ENCODE measurements at places on chromosomes 16 and 17.

GRCh38 chr17:47265983-47266541 lies 12.4 kb downstream of the ITGB3 start:
- DNase-seq: peak; percentile 25

- DNase-seq: no peak
These were observed 13.3 kb downstream of the WFIKKN2 start for GRCh38 chr17:50848711-50849110.

- DNase-seq: no peak
These were observed 21.5 kb upstream of the TMEM92 start for GRCh38 chr17:50252781-50253180.

- DNase-seq: no peak
These were observed 76.9 kb upstream of the GNG13 start for GRCh38 chr16:877242-878071.

GRCh38 chr16:67713647-67714273 lies 5.4 kb downstream of the GFOD2 start:
- DNase-seq: no peak

DNA sequence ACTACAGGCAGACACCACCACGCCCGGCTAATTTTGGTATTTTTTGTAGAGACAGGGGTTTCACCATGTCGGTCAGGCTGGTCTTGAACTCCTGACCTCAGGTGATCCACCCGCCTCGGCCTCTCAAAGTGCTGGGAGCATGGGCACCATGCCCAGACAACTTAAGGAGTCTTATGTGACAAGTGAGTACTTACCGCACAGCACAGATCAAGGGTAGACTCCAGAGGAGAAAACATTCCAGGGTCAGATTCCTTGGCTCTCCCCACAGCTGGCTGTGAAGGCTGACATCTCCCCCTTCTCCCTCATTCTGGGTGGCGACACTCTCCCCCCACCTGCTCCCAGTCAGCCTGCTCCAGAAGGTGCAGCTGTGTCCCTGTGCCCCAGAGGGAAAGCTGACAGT lies 10.6 kb downstream of the ZSCAN10 start:
- DNase-seq: no peak

DNA sequence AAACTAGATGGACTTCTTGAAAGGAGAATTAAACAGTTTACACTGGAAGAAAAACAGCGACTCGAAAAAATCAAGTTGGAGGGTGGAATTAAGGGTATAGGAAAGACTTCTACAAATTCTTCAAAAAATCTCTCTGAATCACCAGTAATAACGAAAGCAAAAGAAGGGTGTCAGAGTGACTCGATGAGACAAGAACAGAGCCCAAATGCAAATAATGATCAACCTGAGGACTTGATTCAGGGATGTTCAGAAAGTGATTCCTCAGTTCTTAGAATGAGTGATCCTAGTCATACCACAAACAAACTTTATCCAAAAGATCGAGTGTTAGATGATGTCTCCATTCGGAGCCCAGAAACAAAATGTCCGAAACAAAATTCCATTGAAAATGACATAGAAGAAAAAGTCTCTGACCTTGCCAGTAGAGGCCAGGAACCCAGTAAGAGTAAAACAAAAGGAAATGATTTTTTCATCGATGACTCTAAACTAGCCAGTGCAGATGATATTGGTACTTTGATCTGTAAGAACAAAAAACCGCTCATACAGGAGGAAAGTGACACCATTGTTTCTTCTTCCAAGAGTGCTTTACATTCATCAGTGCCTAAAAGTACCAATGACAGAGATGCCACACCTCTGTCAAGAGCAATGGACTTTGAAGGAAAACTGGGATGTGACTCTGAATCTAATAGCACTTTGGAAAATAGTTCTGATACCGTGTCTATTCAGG lies 85.0 kb downstream of the C17orf58 start:
- no peak for DNase-seq

DNA sequence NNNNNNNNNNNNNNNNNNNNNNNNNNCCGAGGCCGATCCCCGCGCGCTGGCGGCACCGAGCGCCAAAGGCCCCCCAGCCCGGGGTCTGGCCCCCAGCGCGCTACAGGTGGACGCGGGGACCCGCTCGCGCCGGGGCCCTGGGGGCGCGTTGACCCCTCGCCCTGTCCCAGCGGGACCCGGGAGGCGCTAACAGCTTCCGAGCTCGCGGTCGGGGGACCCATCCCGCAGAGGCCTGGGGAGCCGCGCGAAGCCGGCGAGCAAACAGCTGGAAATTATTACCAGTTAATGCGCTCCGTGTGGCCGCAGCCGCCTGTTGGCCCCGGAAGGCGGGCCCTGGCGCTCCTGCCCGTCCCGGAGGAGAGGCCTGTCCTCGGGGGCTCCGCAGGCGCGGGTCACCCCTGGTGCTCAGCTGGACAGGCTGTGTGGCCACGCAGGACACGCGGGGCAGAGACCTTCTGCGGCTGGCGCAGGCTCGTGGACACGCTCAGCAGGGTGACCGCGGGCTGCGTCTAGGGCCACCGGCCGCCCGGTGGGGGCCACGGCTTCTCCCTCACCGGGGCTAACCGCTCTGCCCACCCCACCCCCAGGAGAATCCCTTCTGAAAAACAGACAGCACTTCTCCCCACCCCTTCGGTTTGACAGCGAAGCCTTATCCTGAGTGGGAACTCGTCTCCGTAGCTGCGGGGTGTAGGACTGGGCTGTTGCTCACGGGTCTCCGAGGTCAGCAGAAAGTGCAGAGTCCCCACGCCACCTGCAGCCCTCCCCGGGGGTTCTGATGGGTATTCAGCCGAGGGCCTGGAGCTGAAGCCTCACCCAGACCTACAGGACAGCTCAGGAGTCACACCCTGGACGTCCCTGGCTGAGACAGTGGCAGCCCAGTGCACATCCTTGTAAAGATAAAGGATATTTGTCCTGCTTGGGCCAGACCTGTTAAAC lies 138.7 kb upstream of the RPH3AL start:
- peak; percentile 59 for DNase-seq

GRCh38 chr16:58044266-58045019 lies 18.9 kb downstream of the MMP15 start:
- DNase-seq: no peak

- no peak for DNase-seq
These were observed 18.1 kb upstream of the ABCA8 start for GRCh38 chr17:68973098-68973846.

- no peak for DNase-seq
These were observed 98.8 kb downstream of the CDYL2 start for GRCh38 chr16:80705596-80705995.

DNA sequence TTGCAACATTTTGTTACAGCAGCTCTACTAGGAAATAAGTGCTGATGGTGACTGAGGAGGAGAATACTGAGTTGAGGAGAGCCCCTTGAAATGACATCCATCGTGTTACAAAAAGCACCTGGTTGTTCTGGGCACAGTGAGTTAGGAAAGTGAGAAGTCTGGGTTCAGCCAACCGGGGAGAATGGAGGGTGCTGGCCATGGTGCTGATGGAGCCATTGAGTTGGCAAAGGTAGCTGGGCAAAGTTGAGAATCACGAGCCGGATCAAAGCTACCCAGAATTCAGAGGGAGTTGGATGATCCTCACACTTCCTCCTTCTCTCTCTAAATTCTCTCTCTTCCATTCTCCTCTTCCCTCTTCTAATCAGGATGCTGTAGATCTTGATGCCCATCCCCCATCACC lies 35.0 kb upstream of the ASIC2 start:
- no peak for DNase-seq

- DNase-seq: no peak
These were observed 8.9 kb downstream of the ZNF597 start for GRCh38 chr16:3434373-3434772.

- DNase-seq: peak; percentile 75
These were observed 30.2 kb upstream of the FAAP100 start for GRCh38 chr17:81582341-81582740.

- DNase-seq: no peak
These were observed 53.1 kb downstream of the MRC2 start for GRCh38 chr17:62680541-62681052.

GRCh38 chr17:78939615-78940014 lies 14.4 kb upstream of the TIMP2 start:
- no peak for DNase-seq

DNA sequence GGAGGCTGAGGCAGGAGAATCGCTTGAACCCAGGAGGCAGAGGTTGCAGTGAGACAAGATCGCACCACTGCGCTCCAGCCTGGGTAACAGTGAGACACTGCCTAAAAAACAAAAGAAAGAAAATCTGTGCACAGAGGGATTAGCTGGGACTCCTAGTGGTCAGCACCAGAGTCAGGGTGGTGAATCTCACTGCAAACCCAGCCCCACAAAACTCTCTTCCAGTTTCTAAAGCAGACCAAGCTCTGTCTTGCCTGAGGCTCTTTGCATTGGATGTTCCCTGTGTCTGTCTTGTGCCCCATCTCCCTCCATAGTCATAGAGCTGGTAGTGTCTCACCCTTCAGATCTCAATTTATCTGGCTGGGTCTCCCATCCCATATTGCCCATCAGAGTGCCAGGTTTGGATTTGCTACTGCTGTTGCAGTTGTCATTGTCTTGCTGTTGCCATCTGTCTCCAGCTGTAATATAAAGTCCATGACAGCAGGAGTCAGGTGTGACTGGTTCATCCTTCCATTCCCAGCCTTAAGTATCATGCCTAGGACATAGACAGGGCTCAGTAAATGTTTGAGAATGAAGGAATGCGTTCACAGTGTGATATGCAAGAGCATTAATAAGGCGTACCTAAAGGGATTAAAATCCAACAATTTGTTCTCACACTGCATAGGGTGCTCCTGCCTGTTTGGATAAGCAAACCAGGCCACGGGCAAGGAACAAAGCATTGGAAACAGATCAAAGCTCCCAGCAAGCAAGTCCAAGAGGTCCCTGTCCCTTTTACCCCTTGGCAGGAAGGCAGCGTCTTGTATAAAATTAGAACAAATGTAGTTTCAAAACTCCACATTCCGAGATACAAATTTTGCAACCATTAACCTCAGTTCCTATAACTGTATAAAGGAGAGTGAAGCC lies 614.6 kb upstream of the CDH5 start:
- DNase-seq: no peak

- peak; percentile 70 for DNase-seq
These were observed at the start of gene TMEM204 for GRCh38 chr16:1533443-1533951. Gene TMEM204, plus strand, starts transcription at chr16:1533666. Its CDS starts 610 bp downstream, at chr16:1534276.

- peak; percentile 19 for DNase-seq
These were observed 512 bp downstream of the AKAP1 start for GRCh38 chr17:57085448-57086068.

- DNase-seq: no peak
These were observed 342.2 kb upstream of the DYNLRB2 start for GRCh38 chr16:80198311-80199299.

DNA sequence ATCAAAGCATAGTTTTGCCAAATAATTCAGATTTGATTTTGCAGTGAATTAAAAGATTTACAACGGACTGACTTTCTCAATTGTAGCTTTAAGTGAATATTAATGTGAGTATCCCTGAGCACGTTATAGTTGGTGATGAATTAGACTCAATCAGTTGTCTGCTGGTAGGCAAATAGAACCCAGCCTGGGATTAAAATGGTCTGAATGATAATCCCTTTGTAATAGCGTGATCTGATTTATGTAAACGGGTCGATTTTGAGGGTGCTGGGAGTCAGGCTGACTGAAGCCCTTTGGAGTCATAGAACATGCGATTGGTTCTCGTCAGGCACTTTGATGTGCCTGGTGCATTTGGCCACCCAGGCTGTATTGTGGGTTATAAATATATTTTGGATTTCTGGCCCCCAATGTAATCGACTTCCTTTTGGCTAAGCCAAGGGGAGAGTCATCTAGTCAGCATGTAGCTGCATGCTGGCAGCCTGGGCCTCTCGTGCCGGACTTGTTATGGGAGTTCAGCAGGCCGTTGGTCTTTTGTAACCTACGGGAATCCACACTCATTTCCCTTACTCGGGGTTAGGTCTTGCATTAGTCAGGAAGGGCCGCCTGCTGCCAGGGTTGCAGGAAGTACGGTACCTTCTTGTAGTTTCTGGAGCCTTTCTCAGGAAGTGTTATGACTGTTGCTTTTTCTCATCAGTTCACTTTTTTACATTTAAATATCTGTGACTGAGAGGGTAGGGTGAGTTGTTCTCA lies 5.4 kb downstream of the PGS1 start:
- peak; percentile 97 for DNase-seq

DNA sequence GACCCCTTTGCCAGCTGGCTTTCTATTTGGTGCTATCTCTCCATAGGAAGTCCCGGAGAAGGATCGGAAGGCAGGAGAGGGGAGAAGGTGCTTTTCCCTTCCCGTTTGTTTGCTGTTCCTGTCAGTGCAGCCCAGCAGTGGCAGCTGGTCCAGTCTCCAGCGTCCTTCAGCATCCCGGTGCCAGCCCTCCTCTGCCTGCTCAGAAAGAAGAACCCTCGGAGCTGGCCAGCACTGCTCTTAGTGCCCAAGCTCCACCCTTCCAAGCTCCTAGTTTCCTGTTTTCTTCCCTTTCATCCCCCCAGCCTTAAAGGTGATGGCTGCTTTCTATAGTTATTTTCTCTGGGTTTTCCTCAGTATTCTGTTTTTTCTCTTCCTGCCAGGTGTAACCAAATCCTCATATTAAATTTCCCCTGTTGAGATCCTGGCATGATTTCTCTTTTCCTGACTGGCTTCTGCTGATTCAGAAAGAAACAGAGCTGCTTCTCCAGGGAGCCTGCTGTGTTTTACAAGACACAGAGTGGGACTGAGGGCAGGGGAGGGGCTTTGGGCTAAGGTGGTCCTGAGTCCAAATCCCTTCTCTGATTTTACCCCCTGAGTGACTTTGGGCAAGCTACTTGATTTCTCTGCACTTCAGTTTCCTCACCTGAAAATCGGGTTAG lies 186.8 kb downstream of the COPRS start:
- DNase-seq: no peak

DNA sequence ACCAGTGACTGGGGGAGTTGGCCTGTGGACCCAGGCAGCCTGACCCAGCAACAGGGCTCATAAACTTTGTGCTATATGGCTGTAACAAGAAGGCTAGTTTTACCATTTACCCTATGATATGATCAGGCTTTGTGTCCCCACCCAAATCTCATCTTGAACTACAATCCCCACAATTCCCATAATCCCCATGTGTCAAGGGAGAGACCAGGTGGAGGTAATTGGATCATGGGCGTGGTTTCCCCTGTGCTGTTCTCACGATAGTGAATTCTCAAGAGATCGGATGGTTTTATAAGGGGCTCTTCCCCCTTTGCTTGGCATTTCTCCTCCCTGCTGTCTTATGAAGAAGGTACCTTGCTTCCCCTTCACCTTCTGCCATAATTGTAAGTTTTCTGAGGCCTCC lies 111.2 kb upstream of the NLRP1 start:
- no peak for DNase-seq

- no peak for DNase-seq
These were observed 5.2 kb downstream of the ASGR1 start for GRCh38 chr17:7173687-7174602.

GRCh38 chr16:88807626-88808453 lies 3.9 kb downstream of the APRT start:
- no peak for DNase-seq
